ENCODE measurements at places on chromosomes 2 and 18.

DNA sequence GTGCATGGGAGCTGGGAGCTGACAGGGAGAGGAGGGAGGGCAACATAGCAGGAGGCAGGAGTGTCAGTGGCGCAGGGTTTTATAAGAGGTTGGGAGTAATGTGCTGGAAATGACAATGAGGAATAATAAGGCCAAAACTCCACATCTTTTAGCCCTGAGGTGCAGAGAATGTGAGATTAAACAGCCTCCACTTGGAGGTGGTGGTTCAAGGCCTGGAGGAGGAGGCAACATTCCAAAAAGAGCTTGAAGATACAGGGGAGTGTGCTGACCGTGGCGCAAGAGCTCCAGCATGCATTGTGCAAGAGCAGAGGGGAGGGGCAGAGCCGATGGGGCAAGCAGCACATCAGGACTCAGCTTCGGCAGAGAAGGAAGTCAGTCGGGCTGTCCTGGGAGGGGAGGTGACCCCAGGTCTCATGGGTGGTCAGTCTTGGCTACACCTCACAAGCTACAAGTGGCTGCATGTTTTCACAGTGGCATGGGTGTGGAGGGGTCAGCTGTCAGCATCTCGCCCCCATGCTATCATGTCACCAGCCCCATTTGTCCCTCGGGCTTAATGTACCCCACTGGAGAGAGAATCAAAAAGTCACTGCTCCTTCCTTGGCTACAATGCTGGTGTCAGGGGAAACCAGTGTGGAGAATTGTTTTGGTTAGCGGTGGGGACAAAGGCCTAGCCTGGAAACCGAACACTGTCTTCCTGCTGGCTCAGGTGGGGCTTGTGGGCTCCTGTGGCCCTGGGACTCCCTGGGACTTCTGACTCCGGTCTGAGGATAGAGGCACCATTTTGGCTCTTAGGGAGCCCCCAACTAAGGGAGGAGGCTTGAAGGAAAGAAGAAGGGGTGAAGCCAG, 208.0 kb downstream of the ZFP36L2 start:
- DNase-seq, result no peak

DNA sequence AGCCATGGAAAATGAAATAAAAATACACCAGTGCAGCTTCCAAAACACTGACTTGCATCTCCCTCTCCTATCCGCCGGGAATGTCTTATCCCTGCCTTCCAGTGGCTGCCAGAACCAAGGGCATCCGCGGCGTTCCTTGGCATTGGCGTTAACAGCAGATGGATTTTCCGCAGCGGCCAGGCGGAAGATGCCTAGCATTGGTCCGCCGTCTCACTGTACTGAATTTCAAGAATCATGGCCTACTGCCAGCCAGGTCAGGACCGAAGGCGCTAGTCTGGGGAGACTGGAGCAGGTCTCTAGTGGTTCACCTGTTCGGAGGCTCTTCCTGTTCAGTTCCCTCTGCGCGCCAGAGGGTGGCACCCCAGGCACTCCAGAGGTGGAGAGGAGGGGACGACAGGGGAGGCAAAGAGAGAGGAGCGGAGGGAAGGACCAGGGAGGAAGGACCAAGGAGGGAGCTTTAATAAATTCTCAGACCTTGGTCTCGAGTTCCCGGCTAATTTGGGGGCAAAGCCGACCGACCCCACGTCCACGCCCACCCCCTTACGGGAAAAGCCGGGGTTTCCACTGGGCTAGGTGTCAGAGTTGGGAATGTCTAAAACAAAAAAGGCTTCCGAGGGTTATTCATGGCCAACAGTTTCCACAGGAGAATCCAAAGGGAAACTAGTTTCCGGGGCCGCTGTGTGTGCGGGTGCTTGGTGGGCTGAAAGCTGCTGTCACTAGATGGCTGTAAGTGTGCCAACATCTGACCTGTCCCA, 3.7 kb upstream of the BCL2L11 start:
- DNase-seq, result peak; percentile 71

DNA sequence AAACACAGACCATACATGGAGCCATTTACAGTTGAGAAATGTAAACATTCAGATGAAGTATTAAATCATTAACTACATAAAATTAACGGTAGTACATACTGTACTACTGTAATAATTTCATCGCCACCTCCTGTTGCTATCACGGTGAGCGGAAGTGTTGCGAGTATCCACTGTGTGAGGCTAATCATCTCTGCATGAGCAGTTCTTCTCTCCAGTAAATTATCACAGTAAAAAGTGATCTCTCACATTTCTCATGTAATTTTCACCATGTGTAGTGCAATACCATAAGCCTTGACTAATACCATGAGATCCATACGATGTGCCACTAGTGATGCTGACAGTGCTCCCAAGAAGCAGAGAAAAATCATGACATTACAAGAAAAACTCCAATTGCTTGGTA, 21.9 kb downstream of the SMAD2 start:
- no peak for DNase-seq

DNA sequence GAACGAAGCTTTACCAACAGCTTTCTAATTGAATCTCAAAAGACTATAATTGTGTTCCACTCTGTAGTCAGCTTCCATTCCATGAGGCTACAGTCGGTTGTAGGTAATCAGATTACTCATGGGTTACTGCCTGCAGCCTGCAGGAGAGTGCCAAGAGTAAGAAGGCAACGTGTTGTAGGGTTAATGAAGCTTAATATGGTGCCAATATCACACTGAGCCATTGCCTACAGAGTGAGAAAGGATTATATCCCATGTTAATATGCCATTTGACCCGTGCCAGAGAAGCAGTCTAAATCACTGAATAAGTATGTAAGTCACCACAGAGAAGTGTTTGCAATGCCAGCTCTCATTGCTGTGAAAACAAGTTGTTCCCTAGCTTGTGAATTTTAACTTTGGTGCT, 734.5 kb upstream of the ACVR2A start:
- DNase-seq, result no peak

DNA sequence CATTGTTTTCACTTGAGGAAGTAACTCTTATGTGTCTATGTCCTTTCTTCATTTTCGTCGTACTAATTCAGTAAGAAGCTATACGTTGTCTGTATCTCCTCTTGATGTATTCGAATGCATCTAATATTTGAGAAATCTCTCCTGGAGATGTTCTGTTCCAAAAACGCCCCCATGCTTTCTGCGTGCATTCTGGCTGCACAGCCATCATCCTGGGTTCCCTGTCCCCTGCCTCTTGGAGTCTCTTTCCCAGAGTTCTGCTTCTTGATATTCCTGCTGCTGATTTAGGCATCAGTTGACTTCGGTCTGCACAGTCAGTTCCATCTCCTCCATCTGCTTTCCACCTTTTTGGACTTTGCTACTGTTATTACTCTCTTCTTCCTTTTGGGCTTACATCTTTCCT, 13.5 kb downstream of the PNO1 start:
- DNase-seq, result no peak

Measured in left renal pelvis (tissue), 4 donors.